NCI-H526 (cell line): ENCODE measurements at places on chromosomes 13 and 19.

DNA sequence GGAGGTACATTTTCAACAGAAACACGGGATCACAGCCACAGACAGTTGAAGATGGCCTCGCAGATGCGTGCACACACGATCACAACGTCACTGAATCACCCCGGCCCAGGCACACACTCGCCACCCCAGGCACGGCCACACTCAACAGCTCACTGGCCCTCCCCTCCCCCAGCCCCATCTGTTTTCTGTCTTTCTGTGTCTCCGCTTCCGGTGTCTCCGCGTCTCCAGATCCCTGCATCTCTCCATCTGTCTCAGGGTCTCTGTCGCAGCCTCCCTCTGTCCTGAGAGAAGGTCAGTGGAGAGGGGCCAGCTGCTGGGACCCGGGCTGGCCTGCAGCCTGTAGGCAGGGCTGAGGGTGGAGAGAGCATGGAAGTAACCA is 3.8 kb upstream of the ATP1A3 start:
- DNase-seq = no peak

GRCh38 chr19:13091400-13092157 is 11.1 kb downstream of the LYL1 start:
- no peak for DNase-seq

DNA sequence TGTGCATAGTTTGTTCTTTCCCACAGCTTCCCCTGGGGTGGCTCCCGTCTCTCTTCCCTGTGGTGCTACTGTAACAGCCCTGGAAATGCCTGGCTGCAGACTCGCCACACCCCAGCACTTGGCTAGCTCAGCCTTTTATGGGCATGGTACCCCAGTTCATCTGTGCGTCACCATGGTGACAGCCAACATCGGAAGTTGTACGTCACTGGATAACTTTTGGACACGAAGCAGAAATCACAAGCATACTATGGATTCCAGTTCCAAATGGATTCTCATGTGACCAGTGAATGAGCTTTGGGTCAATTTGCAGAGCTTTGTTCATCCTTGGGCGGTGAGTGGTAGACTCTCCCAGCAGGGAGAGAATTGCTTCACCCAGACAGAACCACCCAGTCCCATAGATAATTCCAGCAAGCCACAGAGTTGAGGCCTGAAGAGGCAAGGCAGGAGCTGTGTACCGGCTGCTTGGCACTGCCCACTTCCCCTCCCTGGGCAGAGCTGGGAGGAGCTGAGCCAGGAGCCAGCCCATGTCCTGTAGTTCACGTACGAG is 54.4 kb downstream of the COL4A2 start:
- DNase-seq = no peak

DNA sequence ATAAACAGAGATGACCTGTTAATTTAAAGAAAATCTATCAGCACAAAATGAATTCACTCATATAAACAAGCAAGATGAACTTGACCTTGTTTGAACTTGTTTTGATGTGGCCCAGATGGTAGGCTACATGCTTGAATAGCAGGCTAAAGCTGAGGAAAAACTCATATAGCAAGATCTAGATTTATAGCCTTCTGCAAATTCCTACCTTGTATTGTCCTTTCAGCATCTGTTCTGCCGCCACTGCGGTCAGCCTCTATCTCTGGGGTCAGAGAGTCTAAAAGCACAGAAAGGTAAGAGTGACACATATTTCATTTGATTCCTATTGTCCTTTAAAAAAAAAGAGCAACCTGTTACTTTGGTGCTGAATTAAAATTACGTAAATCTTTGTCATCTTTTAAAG is 392.1 kb downstream of the DACH1 start:
- DNase-seq = no peak
